ENCODE measurements at places on chromosomes 12 and 14. TPM values are rescaled to one million over a fixed set of nuclear protein-coding genes. Genes with fewer than 3 reads are reported as not detected.

Gene HOXC6
- total RNA-seq, result not detected

Gene RAPGEF3
- total RNA-seq, result 10.4 TPM

Gene PSMC6
- total RNA-seq, result 143 TPM

Gene COPS7A
- total RNA-seq, result 51.9 TPM

Gene OR6C3
- total RNA-seq, result not detected

Data from GM23338 (cell line).